Activated CD4-positive, alpha-beta T cell treated with anti-CD3 and anti-CD28 coated beads for 24 hours (primary cell): ENCODE measurements at places on chromosomes 1 and 21.

- DNase-seq, result no peak
Observed at GRCh38 chr21:36757196-36757595, 58.3 kb downstream of the SIM2 start.

DNA sequence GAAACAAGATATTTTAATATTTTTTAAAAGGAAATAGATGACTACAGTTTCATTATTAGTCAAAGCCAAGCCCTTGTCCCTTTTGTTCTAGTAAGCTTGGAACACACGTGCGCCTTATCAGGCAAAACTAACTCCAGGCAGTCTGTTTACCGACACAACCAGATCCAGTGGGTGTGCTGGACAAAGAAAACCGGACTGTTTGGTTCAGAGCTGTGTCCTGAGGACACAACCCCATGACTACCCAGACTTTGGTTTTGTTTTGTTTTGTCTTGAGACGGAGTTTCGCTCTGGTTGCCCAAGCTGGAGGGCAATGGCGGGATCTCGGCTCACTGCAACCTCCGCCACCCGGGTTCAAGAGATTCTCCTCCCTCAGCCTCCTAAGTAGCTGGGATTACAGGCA, 13.9 kb upstream of the RHOU start:
- no peak for DNase-seq

DNA sequence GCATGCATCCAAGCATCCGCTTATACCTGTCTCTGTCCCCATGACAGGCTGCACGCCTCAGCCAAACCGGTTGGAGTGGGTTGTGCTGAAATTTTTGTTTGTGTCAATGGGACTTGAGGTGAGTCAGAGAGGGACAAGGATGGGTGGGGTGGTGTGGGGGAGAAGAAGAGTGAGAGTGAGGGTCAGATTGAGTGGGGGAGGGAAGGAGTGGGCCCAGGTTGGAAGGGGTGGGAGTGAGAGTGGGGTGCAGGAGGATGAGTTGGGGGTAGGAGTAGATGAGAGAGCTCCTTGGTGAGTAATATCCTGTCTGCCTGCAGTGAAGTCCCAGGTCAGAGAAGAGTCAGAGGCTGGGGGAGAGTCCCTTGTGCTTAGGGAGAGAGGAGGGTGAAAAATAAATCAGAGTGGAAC, 3.3 kb upstream of the NECTIN4 start:
- DNase-seq, result peak; percentile 19

DNA sequence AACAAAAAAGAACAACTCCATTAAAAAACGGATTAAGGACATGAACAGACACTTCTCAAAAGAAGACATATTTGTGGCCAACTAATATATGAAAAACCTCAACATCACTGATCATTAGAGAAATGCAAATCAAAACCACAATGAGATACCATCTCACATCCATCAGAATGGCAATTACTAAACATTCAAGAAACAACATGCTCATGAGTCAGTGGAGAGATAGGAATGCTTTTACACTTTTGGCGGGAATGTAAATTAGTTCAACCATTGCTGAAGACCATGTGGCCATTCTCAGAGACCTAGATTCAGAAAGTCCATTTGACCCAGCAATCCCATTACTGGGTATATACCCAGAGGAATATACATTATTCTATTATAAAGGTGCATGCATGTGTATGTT, 1442.6 kb upstream of the B3GALT2 start:
- DNase-seq, result no peak

GRCh38 chr1:89451011-89451410, 73.6 kb upstream of the LRRC8B start:
- no peak for DNase-seq

DNA sequence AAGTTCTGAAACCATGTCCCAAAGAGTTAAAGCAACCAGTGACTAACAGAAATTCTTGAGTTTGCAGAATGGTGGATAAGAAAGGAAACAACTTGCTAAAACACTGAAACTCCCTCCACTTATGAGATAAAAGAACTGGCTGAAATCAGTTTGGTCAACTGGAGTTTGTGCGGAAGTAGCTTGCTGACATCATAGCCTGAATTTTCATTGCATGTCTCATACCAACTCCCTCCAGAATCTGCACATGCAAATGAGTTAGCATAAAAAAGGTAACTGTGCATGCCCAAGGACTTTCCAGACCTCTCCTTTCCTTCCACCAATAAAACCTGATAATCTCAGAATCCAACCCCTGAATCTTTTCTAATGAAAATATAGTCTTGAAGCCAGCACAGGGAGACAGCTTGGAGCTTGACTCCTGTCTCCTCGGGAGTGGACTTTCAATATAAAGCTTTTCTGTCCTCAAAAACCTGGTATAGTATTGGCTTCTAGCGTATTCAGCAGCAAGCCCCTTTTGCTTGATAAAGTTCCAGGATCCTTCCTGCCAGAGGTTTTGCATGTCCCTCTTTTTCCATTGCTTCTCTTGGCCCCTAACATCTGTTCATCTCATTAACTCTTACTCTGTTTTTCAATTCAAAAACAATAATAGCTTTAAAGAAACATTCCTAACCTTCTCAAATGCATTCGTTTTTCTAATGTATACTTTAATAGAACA, 785.8 kb upstream of the ADGRL4 start:
- no peak for DNase-seq

DNA sequence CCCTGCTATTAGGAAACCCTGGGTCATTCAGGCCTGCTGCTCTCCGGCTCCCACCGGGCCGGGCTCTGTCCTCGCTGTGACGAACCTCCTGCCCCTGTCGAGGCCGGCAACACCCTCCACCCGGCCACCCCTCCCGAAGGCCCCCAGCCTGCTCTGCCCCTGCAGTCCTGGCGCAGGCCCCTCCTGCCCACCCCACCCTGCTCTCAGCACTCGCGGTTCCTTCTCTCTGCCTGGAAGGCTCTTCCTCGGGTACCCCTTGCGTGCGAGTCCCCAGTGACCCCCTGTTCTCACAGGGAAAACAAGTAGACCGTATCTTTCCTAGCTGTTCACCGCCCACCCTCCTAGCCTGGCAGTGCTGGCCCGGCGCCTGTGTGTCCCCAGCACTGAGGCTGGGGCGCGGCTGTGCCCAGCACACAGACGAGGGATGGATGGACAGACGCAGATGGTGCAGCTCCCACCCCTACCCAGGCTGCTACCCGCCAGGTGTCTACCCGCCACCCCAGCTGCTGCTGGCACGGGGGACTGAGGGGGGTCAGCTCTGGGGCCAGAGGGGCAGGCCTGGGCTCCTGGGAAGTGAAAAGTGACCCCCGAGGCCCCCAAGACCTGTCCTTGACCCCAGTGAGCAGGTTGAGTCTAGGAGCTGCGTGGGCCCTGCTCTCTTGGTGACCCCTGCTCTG, 3.1 kb upstream of the VWA1 start:
- no peak for DNase-seq

GRCh38 chr1:111199881-111200801, at the start of gene DENND2D:
Gene DENND2D, minus strand, starts transcription at chr1:111200646. Its CDS starts 187 bp downstream, at chr1:111200459.
- DNase-seq, result peak; percentile 58

DNA sequence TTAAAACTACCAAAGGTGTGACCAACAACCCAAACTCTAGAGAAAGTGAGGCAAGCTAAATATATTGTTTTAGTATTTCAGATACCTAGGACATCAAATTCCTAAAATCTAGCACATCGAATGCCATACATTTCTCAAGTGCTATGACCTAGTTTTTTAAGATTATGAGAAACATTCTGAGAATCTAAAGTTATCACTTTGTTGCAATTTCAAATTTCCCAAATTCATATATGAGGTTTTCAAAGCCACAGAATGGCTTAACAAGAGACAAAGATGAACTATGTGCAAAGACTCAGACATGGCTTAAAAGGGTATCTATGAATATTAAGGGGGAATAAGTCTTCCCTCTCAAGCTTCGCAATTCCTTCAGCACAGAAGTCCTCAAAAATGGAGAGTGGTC, 6.8 kb downstream of the SCYL3 start:
- no peak for DNase-seq

GRCh38 chr1:159201642-159202041, 3.0 kb upstream of the ACKR1 start:
- DNase-seq, result no peak

GRCh38 chr1:145918992-145919939, 749 bp upstream of the PEX11B start:
- no peak for DNase-seq

DNA sequence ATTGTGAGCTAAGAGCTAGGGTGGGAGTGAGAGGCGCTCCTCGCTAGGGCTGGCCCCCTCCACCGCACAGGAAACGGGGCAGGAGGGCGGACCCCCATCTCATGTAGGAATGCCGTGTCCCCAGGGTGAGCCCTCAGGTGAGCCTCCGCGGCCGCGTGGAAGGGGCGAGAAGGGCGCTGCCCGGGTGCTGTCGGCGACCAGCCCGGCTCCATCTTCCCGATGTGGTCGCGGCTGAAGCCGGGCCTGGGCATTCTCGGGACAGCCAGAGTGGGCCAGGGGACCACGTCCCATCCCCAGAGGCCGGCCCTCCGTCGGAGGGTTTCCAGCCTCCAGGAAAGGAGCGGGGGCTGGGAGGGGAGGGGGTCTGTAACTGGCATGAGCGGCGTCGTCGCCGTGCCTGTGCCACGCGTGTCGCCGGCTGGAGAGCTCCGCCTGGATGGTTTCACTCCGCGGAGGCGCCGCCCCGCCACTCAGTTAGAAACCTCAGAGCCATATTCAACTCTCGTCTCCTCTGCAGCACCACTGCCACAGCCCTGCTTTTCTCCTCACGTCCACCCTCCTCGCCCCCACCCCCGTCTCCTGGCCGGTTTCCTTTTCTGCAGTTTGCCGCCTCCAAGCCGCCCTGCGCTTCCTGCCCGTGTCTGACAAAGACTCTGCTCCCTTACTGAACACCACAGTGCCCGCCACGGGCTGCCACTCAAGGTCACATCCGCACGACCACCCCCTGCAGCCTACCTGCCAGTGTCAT, at the start of gene TMEM269:
Gene TMEM269, plus strand, starts transcription at position 46 of the 748 bp plus-strand sequence. CDS start 4,903 bp downstream, outside the sequence.
- peak; percentile 25 for DNase-seq

- DNase-seq, result no peak
Observed at GRCh38 chr1:71424536-71424935, 343.7 kb upstream of the ZRANB2 start.

- DNase-seq, result no peak
Observed at GRCh38 chr21:15275615-15276235, 210.9 kb upstream of the NRIP1 start.

DNA sequence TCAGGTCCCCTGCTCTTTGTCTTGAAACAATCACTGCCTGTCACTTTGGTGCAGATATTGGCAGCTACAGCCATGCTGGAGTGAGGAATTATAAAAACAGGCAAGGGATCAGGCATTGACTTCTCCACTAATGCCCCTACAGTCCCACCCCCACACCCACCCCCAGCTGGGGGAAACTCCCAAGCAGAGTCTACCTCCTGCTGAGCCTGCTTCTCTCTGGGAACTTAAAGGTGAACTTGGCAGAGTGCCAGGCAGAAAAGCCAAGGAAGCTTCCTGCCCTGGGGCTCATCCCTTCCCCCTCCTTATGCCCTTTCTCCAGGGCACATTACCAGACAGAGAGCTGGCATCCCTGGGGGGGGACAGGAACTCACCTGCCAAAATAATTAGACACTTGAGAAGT, 6.7 kb downstream of the NCMAP start:
- no peak for DNase-seq

DNA sequence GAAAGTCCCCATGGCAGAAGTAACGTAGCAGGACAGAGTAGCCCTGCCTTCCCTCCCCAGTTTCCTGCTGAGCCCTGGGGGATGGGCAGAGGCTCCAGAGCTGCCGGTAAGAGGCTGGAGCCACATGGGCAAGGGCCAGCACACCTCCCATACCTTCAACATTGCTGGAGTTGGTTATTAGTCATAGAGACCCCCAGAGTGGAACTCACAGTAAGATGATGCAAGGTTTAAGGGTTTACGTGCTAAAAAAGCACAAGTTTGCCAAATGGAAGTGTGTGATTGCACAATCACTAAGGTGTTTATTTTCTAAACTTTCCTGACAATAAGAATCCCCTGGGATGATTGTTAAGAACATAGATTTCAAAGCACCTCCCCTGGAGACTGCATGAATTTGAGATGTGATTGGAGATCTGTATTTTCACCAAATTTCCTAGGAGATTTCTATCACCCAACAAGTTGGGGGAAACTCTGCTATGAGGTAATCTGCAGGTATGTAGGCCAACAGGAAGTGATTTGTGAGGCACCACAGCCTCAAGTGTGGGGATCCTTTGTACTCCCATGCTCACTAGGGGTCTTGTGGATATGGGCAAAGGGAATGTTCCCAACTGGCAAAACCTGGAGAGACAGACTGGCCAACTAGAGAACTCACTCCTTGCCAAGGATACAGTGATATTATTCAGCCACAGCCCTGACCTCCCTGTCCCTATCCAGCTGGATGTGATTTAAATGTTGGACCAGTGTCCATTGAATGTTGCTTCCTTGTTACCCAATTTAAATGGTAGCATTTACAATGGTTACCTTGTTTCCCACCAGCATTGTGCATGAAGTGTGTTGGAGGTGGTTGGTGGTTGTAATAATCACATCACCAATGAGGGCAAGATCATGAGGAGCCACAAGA, 37.1 kb upstream of the CSF1 start:
- no peak for DNase-seq

DNA sequence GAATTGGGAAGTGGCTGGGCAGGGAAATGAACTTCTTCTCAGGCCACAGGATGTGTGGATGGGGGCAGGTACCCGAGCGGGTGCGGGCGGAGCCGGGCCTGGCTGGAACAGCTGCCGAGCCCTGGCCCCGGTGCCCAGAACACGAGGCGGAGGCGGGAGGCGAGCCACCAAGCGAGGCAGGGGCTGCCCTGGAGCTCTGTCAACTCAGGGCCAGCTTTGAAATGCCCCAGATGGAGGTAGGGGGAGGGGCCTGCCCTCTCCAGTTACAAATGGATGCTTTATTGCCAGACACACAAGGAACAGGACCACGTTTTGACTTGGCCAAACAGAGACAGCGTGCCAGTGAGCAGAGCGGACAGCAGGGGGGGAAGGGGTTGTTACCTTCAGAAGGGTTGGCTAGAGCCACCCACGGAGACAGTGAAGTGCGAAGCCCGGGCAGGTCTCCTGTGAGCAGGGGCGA, 240.4 kb downstream of the SDCCAG8 start:
- no peak for DNase-seq

- no peak for DNase-seq
Observed at GRCh38 chr1:2148691-2149090, 45.9 kb downstream of the FAAP20 start.

GRCh38 chr1:243475966-243476365, 220.1 kb downstream of the SDCCAG8 start:
- no peak for DNase-seq

GRCh38 chr1:36889478-36890226, 144.7 kb downstream of the GRIK3 start:
- no peak for DNase-seq

DNA sequence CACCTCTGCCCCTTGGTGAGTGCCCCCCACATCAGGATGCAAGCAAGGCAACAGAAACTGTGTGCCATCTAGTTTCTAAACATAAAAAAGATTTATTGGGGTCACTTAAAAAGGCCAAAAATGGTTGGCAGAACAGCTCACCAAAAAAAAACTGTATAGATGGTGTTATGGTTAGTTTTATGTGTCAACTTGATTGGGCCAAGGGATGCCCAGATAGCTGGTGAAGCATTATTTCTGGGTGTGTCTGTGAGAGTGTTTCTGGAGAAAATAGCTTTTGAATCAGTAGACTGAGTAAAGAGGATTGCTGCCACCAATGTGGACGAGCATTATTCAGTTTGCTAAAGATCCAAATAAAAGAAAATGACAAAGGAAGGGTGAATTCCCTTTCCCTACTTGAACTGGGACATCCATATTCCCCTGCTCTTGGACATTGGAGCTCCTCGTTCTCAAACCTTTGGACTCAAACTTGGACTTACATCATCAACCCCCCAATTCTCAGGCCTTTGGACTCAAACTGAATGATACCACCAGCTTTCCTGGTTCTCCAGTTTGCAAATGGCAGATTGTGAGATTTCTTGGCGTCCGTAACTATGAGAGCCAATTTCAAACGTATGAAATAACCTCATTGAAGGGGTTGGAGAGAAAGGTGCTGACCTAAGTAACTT, 16.9 kb downstream of the CAPN9 start:
- no peak for DNase-seq
